ENCODE measurements at places on chromosomes 11 and 22.

GRCh38 chr11:44532809-44533208 lies 32.7 kb upstream of the CD82 start:
- H3K4me3 ChIP-seq, result no peak overlapping the region
- H3K36me3 ChIP-seq, result no peaks in the 10 kb centered on the region
- DNase-seq, result no peak
- H3K4me1 ChIP-seq, result no peaks in the 10 kb centered on the region

DNA sequence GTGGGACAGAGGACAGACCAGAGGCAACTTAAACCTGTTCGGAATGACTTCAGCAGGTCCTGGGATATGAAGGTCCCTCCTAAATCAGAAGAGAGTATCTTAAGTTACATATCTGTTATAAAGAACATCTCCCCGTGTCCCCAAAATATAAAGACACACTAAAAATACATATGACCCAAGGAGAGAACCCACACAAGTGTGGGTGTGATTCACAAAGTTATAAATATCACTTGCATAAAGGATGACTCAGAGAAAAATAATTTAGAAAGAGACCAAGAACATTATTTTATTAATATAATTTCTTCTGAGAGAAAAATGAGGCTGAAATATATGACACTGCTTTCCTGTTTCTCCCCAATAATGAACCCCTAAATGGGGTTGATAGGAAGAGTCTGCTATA lies 14.2 kb downstream of the OR5B21 start:
- H3K36me3 ChIP-seq, result no peaks in the 10 kb centered on the region
- no peak overlapping the region for H3K27ac ChIP-seq
- DNase-seq, result no peak

DNA sequence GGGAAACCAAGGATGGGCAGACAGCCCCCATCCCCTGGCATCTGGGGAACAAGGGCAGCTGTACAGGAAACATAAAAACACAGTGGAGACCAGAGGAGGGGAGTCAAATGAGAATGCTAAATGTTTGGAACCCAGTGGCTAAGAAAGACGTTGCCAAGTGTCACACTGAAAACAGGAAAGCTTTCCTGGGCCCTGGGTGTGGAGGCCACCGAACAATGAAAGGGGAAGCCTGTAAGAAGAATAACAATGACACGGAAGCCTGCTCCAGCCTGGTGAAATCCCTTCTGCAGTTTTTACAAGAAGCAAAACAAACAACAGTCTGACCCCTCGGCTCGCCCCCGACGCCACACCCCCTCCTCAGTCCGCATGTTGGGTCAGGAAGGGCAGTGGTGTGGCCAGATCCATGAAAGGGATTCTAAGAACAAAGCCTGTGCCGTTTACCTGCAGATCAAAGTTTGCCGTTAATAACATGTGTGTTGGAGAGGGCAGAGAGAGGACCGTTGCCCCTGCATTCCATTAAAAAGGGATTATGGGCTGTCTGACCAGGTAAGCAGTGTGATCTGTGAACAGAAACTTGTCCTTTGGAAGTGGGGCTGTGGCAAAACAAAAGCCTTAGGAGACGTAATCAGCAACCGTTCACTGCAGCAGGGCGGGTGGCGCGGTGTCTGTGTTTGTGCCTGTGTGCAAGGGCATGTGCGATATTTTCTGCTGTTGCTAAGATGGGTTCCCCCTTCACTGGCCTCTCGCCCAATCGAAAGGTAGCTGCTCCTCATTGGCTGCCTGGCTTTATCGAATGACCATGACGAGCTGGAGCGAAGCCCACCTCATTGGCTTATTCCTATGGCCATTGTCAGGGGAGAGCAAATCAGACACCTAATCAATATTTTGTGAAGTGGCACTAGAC lies 113.7 kb upstream of the BLID start:
- H3K27ac ChIP-seq, result no peak overlapping the region
- H3K4me3 ChIP-seq, result no peak overlapping the region
- H3K27me3 ChIP-seq, result no peaks in the 10 kb centered on the region
- no peak for DNase-seq

DNA sequence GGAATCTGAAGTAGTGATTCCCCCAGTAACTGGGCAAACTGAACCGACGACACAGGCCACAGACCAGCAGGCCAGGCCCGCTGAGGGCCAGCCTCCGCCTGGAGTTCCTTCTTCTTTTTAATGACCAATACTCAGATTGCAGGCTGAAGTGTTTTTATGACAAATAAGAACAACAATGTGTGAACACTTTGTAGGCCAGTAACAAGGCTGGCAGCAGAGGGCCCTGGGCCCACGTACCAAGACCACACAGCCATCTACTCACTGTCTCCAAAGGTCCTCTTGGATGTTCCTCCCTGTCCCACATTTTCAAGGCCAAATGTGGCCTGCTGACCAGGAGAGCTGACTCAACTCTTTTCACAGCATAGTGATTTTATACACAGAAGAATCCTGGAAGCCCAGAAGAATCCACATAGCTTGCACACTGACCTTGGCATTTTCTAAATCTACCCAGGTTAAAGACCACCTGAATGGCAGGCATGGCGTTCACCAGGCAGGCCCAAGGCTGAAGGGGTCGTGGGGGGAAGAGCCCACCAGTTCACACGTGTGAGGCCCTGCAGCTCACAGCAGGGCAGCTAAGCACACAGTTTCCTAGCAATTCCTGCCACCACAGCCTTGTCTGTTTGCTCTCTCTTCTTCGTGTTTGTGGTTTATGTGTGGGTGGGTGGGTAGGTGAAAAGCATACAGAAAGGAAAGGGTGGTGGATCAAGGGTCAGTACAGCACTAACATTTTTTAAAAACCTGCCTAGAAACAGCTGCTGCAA lies 13.3 kb downstream of the SMCO4 start:
- H3K4me3 ChIP-seq, result no peak overlapping the region
- H3K36me3 ChIP-seq, result no peaks in the 10 kb centered on the region
- no peaks in the 10 kb centered on the region for H3K27me3 ChIP-seq
- peak overlapping the region; percentile 75 for H3K27ac ChIP-seq
- peaks cover 40% of the 10 kb centered on the region for H3K4me1 ChIP-seq

DNA sequence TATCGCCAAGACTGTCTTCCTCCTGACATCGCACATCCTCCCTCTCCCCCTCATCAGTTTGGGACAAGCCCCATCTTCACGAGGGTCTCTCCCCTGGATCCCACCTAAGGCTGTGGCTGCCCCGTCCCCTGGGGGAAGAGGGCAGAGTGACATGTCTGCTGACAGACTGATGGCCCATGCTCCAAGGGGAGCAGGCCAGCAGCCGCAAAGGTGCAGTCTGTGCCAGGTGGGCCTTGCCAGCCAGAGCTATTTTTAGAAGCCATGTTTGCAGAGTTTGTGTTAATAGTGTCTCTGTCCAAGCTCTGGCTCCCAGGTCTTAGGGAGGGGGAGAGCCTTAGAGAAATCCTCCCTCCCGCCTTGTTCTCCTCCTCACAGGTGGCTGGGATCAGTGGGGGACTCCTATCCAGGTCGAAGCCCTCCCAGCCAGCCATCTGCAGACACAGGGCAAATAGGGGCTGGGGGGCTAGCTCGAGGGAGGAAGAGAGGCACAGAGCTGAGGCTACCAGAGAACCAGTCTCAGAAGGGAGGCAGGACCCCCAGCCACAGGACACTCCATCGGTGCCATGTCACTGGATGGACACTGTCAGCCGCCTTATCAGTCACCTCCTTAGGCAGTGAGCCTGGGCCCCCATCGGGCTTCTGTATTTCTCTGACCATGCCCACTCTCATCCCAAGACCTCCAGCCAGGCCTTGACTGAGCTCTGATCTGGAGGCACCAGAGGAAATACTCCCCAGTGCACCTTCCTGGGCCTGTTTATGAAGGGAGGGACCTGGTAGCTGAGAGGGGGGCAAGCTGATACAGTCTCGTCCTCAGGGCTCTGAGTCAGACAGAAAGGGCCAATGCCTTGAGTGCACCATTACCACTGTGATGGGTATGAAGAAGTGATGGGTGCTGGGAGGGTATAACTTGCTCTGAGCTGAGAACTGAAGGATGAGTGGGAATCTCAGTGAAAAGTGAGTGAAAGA lies 49.3 kb downstream of the CHRDL2 start:
- DNase-seq, result peak; percentile 20
- H3K36me3 ChIP-seq, result no peaks in the 10 kb centered on the region
- H3K27me3 ChIP-seq, result no peaks in the 10 kb centered on the region
- no peaks in the 10 kb centered on the region for H3K4me1 ChIP-seq
- no peak overlapping the region for H3K4me3 ChIP-seq

- no peaks in the 10 kb centered on the region for H3K36me3 ChIP-seq
- no peak overlapping the region for H3K27ac ChIP-seq
- no peak for DNase-seq
- H3K4me3 ChIP-seq, result no peak overlapping the region
- H3K4me1 ChIP-seq, result no peaks in the 10 kb centered on the region
Measured at GRCh38 chr22:44964722-44965078, 45.1 kb downstream of the PHF21B start.

- H3K27ac ChIP-seq, result peak overlapping the region; percentile 90
- H3K4me1 ChIP-seq, result peaks cover 5% of the 10 kb centered on the region
- H3K4me3 ChIP-seq, result peak overlapping the region; percentile 75
- no peak for DNase-seq
Measured at GRCh38 chr11:74397501-74398243, 561 bp downstream of the PGM2L1 start.

GRCh38 chr11:90757849-90758494 lies 535.1 kb upstream of the CHORDC1 start:
- H3K27me3 ChIP-seq, result no peaks in the 10 kb centered on the region
- H3K27ac ChIP-seq, result no peak overlapping the region
- no peak overlapping the region for H3K4me3 ChIP-seq
- no peaks in the 10 kb centered on the region for H3K4me1 ChIP-seq
- H3K36me3 ChIP-seq, result no peaks in the 10 kb centered on the region

DNA sequence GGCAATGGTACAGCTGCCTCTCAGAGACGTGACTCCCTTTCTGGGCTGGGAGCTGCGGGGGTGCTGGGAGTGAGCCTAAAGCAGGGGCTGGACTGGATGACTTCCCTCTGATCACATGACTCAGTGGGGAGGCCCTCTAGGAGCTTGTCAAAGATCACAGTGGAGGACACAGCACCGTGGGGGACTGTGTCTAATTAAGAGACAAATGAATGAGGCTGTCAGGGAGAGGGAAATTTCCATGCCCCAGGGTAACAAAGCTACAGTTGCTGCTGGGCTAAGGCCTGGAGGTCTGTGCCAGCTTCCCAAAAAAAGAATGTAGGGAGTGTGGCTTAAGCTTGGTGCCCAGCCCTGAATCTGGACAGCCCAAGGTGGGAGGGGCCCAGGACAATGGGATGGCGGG lies 262.8 kb upstream of the PLET1 start:
- H3K36me3 ChIP-seq, result no peaks in the 10 kb centered on the region
- no peak overlapping the region for H3K4me3 ChIP-seq
- peak overlapping the region; percentile 71 for H3K27ac ChIP-seq

DNA sequence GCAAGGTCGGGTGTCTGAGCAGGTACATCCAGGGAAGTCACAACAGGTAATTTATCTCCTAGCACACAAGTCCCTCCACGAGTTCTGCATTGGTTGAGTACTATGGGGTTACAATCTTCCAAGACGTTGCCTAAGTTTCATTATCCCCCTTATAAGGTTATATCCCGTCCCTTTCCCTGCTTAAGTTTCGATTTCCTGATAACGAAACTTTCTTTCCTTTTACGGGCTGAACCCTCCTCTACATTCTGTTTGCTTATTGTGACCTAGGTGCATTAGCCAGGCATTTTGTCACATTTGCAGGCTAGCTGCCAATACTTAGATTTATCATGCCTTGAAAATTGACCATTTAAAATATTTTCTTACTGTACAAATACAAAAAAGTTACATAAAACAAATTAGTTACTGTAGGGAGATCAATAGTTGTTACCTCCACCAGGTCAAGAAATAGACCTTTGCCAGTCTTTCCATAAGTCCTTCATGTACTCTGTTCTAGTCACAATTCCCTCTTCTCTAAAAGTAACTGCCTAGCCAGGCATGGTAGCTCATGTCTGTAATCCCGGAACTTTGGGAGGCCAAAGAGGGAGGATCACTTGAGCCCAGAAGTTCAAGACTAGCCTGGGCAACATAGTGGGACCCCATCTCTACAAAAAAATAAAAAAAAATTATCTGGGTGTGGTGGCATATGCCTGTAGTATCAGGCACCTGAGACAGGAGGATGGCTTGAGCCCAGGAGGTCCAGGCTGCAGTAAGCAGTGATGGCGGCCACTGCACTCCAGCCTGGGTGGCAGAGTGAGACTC lies 14.3 kb upstream of the PITPNB start:
- H3K27ac ChIP-seq, result no peak overlapping the region
- H3K4me3 ChIP-seq, result no peak overlapping the region
- DNase-seq, result no peak

DNA sequence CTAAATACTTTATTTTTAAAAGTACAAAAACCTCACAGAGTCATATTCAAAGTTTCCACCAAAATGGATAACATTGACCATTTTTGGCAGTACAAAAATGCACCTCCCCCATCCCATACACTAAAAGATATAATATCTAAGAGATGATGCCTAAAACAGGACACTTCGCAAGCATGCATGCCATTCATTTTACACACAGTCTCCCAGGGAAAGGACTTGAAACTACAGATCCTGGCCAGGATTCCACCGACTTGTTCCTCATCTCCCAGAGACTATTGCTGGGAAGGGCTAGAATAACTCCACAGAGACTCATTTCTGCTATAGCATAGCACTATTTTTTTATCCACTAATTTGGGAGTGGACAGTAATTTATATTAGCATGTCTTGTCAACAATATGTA lies 81.7 kb downstream of the MTNR1B start:
- H3K27ac ChIP-seq, result no peak overlapping the region
- H3K27me3 ChIP-seq, result no peaks in the 10 kb centered on the region
- no peaks in the 10 kb centered on the region for H3K36me3 ChIP-seq
- no peak for DNase-seq

GRCh38 chr22:32204040-32204855 lies 625 bp downstream of the RFPL2 start:
- no peak overlapping the region for H3K27ac ChIP-seq
- no peak overlapping the region for H3K4me3 ChIP-seq
- H3K4me1 ChIP-seq, result no peaks in the 10 kb centered on the region

- H3K27me3 ChIP-seq, result no peaks in the 10 kb centered on the region
- H3K4me3 ChIP-seq, result no peak overlapping the region
- peak overlapping the region; percentile 88 for H3K27ac ChIP-seq
- H3K36me3 ChIP-seq, result peaks cover 51% of the 10 kb centered on the region
- peaks cover 51% of the 10 kb centered on the region for H3K4me1 ChIP-seq
Measured at GRCh38 chr22:23259916-23260644, 79.8 kb downstream of the BCR start.

- no peaks in the 10 kb centered on the region for H3K27me3 ChIP-seq
- no peaks in the 10 kb centered on the region for H3K36me3 ChIP-seq
- no peak overlapping the region for H3K27ac ChIP-seq
- H3K4me1 ChIP-seq, result no peaks in the 10 kb centered on the region
Measured at GRCh38 chr11:14673824-14674405, 30.3 kb downstream of the PDE3B start.

- H3K27me3 ChIP-seq, result no peaks in the 10 kb centered on the region
- no peak overlapping the region for H3K4me3 ChIP-seq
Measured at GRCh38 chr22:39530692-39531331, 1.7 kb downstream of the RPS19BP1 start.

GRCh38 chr11:64117763-64118459 lies 48.0 kb downstream of the MACROD1 start:
- no peak overlapping the region for H3K4me3 ChIP-seq
- H3K27ac ChIP-seq, result no peak overlapping the region
- no peaks in the 10 kb centered on the region for H3K4me1 ChIP-seq
- no peaks in the 10 kb centered on the region for H3K27me3 ChIP-seq

- peak overlapping the region; percentile 100 for H3K27ac ChIP-seq
- peak overlapping the region; percentile 90 for H3K4me3 ChIP-seq
Measured at GRCh38 chr22:31082606-31083376, 1.7 kb downstream of the SMTN start.

GRCh38 chr11:63804259-63804658 lies 9.0 kb upstream of the SPINDOC start:
- no peak for DNase-seq
- no peaks in the 10 kb centered on the region for H3K27me3 ChIP-seq
- no peak overlapping the region for H3K4me3 ChIP-seq
- H3K36me3 ChIP-seq, result no peaks in the 10 kb centered on the region
- no peak overlapping the region for H3K27ac ChIP-seq

GRCh38 chr22:29639096-29639495 lies 35.7 kb downstream of the NF2 start:
- H3K4me1 ChIP-seq, result no peaks in the 10 kb centered on the region
- DNase-seq, result no peak
- H3K27ac ChIP-seq, result no peak overlapping the region
- no peak overlapping the region for H3K4me3 ChIP-seq
